ENCODE measurements at places on chromosomes 6 and 20.

DNA sequence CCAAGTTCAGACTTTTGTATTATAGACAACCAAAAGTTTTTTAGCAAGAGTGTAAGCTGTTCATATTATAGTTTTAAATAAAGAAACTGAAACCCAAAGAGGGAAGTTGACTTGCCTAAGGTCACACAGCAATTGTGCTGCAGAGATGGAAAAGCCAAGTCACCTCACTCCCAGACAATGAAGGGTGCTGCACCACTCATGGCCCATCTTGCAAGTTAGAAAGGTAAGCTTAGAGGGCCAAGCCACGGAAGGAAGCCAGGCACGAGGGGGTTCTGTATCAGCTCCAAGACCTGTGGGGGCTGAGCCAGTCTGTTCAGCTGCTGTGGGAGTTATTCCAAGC is 860 bp downstream of the DEFB124 start:
- no peak for DNase-seq

DNA sequence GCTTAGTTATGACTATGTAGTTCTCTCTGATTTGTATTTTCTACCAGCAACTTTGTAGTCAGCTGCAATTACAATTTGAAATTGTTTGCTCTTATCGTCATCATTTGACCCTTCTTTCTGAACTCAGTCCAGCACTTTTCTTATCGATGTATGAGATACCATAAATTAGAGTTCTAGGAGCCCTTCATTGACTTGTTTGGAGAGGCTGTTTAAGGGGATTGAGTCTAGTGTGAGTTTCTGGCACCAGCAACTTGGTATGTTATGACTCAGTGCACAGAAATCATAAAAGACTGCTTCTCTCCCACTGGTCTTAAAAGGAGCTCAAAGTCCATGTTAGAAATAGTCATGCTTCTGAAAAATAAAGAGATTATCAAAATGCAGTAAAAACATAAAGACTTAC is 190.3 kb downstream of the TENT5A start:
- DNase-seq = no peak

- DNase-seq = no peak
Observed at GRCh38 chr6:115551527-115551926, 509.2 kb downstream of the FRK start.

GRCh38 chr20:48381353-48382120 is 446.3 kb downstream of the PREX1 start:
- DNase-seq = no peak

DNA sequence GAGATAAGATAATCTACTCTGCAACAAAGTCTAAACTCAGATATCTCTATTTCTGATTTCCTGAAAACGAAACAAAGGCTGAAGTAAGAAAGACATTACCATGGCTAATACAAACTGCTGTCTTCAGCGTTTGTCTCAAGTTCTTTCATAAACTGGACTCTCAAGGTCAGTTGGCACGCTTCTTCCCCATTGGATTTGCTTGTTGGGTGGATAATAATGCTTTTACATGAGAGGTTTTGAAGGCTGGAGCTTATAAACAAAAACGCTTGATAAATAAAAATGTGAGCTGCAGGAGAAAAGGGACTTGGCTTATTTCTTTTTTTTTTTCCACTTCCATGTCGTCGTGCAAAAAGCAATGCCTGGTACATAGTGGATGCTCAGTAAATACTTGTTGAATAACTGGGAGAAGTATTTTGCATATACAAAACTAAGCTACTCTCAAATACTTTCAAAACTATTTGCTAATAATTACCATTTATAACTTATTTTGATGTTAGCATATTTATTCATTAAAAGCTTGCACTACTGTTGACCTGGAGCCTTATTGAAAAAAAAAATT is 65.7 kb upstream of the EEF1A1 start:
- no peak for DNase-seq

DNA sequence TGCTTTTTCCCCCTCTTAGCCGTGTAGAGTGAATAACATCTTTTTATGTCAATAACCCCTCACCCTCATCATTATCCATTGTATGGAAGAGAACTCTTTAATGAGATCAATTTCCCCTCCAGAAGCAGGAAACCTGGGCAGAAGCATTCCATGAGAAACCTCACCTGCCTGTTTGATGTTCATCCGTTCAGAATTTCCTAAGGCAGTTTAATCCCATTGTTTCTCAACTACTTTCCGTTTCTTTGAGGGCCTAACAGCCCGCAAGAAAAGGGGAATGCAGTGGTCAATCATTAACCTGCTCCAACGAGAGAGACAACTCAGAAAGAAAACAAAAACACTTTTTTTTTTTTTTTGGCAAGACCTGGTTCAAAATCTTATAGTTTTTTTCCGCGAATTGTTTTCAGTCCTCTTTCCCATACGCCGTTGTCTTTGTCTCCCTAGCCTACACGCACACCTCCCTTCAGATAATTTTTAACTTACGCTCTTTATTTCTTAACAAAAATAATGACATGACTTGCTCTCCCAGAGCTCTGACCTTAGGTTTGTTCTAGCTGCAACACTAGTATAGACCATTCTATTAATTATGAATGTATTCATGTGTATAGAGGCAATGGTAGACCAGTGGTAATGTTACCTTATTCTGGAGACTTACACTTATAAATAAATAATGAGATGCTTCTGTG is 25.6 kb upstream of the ID4 start:
- DNase-seq = no peak

- DNase-seq = no peak
Observed at GRCh38 chr6:139166238-139166955, 31.5 kb downstream of the HECA start.

DNA sequence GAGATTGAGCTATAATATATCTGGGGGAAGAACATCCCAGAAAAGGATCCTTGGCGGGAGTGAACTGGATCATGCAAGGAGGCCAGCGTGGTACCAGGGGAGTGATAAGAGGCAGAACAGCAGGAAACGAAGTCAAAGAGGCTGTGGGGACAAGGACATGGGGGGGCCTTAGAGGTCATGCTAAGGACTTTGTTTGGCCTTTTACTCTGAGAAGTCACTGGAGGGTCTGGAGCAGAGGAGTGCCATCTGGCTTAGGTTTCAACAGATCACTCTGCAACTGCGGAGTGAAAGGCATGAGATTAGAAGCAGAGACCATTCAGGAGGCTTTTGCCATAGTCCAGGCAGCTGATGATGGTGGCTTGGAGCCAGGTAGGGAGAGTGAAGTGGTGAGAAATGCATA is 24.3 kb downstream of the MRAP2 start:
- no peak for DNase-seq

DNA sequence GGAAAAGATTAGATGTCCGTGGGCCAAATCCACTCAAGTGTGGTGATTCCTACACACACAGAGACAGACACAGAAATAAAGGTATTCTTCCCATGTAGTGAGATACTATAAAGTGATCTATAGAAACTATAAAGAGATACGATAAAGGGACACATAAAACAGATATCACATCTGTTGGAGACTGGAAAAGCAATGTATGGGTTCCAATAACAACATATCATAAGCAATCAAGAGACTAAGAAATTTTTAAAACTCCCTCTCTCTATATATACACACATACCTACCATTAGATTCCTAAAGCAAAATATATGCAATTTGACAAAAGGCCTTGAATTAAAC is 5.2 kb downstream of the PPP1R10 start:
- no peak for DNase-seq
